ENCODE measurements at places on chromosomes 7 and 10.

DNA sequence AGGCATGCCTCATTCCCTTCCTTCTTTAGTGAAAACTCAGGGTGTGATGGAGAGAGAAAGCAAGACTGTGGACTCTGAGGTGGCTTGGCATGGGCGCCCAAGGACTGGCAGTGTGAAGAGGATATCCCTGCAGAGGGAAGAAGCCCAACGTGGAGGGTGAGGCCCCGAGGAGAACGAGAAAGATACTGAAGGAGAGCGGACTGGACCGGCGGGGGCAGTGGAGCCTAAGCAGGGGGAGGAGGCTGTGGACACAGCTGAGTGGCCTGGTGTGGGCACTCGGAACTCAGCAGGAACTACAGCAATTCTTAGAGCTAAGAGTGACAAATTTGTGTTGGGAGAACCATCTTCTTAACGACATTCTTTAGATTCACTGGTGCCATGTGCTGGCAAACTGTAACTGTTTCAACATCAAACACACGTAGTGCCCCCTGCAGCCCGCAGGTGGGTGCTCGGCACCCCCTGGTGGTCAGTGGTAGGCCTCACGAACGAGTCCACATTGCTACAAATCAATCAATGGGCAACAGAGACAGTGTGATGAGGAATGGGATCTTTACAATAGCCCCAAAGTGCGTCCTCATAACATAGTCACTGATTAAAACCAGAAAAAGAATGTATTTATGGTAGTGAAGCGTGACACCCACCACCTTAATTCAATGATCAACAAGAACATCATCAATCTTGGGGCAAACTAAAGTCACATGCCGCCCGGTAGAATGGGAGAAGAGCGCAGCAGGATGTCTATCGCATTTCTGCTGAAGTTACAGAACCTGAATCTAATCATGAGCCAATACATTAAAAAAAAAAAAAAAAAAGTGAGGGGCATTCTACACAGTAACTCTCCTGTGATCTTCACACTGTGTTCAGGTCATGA lies 2.0 kb upstream of the SFTPA1 start:
- DNase-seq: peak; percentile 4

DNA sequence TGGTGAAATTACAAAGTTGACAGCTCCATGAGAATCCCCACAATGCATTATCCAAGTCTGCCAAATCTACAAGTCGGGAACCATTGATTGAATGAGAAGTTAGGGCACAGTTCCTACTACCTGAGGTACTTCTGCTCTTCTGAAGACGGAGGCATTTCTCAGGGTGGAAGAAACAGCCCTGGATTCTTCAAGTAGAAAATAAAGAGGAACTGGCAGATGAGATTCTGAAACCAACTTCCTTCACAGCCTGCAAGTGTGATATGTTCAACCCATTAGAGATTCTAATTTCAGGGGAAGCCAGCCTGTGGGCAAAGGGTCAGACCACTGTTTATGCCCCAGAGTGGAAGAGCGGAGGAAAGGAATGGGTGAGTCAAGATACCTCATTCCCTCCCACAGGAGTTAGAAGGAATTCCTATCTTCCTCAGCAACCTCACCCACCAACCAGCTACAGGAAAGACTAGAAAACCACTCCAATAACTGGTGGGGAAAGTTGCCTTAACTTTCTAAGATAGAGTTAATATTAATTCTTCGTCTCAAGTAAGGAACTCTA lies 50.5 kb upstream of the BMPER start:
- peak; percentile 31 for DNase-seq

DNA sequence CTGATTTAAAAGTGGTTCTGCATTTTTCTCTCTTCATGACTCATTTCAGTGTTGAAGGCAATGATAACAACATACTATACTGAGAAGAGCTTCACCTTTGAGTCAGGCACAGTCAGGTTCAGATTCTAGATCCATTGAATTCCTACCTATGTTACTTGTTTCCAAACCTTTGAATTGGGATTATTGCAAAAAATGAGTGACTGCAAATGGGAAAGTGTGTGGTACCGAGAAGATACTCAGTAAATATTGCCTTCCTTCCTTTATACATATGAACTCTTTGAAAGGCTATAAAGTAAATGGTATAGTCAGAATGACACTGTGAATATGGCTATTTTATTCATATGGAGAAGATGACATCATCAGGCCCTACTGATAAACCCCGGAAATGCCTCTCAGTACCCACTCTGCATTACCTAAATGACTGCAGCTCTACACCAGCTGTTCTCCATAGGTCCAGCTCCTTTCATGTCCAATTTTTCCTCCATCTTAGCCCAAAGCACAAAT lies 66.7 kb upstream of the FGL2 start:
- no peak for DNase-seq

GRCh38 chr7:25084821-25085220 lies 40.2 kb downstream of the CYCS start:
- no peak for DNase-seq

GRCh38 chr10:59904426-59905065 lies 1.8 kb downstream of the CCDC6 start:
- DNase-seq: no peak

DNA sequence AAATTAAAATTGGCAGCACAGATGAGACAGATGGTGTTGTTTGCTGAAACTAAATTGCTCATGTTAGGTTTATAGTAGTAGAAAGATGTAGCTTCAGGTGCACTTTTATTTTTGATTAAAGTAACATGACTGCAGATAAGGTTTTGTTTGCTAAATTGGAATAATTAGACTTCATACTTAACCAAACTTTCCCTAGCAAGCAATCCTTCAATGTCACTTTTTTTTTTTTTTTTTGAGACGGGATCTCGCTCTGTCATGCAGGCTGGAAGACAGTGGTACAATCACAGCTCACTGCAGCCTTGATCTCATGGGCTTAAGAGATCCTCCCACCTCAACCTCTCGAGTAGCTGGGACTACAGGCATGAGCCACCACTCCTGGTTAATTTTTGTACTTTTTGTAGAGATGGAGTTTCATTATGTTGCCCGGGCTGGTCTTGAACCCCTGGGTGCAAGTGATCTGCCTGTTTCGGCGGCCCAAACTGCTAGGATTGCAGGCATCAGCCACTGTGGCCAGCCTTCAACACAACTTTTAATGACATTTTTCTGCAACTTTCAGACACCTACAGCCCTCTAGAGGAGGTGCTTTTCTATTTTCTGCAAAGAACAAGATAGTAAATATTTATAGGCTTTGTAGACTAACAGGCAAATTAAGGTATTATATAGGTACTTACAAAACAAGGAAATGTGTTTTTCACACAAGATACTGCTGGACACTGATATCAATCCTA lies 84.8 kb upstream of the CCNY start:
- no peak for DNase-seq

DNA sequence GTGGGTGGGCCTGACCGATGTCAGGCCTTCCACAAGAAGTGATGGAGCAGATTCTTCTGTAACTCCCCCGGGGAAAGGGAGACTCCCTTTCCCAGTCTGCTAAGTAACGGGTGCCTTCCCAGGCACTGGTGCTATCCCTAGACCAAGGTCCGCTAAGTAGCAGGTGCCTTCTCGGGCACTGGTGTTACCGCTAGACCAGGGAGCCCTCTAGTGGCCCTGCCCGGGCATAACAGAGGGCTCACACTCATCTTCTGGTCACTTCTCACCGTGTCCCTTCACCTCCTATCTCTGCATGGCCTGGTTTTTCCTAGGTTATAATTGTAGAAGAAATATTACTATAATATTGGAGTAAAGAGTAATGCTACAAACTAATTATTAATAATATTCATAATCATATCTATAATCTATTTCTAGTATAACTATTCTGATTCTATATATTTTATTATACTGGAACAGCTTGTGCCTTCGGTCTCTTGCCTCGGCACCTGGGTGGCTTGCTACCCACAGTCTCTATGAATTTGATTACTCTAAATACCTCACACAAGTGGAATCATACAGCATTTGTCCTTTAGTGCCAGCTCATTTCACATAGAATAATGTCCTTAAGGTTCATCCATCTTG lies 1378.7 kb downstream of the XPNPEP1 start:
- peak; percentile 55 for DNase-seq

GRCh38 chr7:100642534-100642907 lies 1.2 kb upstream of the TFR2 start:
- DNase-seq: no peak

- no peak for DNase-seq
These were observed 187.9 kb downstream of the BICC1 start for GRCh38 chr10:58700591-58700990.

DNA sequence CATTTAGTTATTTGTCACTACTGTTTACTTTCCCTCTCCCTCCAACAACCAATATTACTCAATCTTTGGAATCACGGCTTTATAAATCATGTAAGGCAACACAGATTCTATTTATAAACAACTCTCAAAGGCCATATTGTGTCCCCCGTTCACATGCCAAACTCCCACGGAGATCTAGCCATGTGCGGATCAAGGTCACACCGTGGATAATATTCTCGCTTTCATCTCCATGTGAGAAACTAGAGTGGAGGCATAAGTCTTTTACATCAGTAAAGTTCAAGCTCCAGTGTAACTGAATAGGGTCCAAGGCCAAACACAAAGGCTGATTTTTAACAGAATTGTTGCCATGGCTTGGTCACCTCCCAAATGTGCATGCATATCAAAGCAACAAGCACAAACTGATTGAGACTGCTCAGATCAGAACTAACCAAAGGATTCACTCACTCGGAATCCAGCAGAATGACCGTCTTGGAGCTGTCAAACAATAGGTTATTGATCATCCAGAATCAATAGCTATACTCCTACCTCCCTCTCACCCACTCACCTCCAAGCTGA lies 569.5 kb upstream of the LRRN3 start:
- no peak for DNase-seq

- DNase-seq: no peak
These were observed 18.0 kb downstream of the AQP1 start for GRCh38 chr7:30929686-30930085.

DNA sequence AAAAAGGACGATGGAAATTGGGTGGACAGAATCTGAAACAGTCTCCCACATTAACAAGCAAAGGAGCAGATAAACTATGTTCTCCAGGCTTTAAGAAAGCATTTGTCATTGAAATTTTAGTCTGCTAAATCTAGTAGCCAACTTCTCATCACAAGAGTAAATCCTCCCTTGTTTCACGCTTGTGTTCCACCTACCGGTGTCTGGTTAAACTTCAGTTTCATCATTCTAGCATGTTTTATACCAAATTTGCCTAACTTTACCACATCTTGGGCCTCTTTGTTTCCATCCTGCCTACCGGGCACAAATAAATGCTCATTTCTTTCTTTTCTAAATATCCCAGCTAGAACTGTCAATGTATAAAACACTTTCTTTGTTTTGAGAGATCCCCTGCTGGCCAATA lies 5.8 kb downstream of the LIPA start:
- no peak for DNase-seq

GRCh38 chr10:14740684-14741247 lies 33.9 kb downstream of the FAM107B start:
- DNase-seq: peak; percentile 42

GRCh38 chr10:48391994-48392393 lies 85.5 kb downstream of the MAPK8 start:
- no peak for DNase-seq

- DNase-seq: no peak
These were observed 35.5 kb downstream of the MYL10 start for GRCh38 chr7:101593556-101593955.
